KBM-7 (cell line): ENCODE measurements at places on chromosomes 7 and 10.

DNA sequence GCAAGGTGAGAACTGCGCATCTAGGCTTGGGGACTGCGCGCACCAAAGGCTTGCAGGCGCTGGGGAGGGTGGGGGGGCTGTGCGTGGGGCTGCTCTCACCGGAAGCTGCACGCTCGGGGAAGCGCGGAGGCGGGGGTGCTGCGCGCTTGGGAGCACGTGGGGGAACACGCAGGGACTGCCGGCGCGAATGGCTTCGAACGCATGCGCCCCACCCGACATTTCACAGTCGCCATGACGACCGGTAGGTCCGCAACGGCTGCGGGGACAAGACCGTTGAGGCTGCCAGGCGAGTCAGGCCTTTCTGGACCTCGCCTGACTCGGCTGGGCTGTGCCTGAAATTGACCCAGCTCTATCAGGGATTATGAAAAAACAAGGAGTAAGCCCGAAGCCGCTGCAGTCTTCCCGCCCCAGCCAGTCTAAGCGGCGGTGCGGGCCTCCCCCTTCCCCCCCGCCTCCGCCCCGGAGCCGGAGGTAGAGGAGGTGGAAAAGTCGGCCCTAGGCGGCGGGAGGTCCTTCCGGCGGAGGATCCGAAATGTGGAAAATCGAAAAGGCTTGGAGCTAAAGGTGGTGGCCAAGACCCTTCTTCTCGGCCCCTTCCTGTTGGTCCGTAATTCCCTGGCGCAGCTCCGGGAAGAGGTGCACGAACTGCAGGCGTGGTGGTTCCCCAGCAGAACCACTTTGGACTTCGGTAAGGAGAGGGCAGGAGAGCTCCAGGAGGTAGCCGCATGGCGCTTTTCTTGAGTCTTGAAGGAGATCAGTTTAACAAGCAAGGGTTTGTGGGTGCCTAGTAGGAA, 34.9 kb upstream of the STEAP1 start:
- no peak for DNase-seq

DNA sequence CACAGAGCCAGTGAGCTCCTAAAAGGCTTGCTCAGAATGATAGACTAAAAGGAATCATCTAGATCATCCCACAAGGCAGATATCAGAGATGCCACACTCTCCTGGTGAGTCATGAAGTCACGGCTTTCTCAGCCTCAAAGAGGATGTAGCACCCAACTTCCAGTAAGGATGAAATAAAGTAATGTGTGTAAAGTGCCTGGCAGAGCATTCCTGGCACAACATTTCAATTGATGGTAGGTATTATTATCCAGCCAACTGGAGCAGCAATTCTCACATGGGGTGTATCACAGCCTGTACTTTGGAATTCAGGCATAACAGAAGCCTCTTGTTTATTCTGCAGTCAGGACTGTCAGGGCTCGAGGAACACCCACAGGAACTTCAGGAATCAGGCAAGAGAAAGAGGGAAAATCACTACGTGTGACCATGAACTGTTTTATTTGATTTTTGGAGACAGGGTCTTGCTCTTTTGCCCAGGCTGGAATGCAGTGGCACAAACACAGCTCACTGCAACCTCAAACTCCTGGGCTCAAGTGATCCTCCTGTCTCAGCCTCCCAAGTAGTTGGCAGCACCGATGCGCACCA, 5.3 kb upstream of the NAT16 start:
- DNase-seq = no peak

GRCh38 chr7:2572101-2572842, 13.5 kb downstream of the IQCE start:
- DNase-seq = no peak

- DNase-seq = no peak
These were observed 183.8 kb downstream of the SKAP2 start for GRCh38 chr7:26680587-26680986.

DNA sequence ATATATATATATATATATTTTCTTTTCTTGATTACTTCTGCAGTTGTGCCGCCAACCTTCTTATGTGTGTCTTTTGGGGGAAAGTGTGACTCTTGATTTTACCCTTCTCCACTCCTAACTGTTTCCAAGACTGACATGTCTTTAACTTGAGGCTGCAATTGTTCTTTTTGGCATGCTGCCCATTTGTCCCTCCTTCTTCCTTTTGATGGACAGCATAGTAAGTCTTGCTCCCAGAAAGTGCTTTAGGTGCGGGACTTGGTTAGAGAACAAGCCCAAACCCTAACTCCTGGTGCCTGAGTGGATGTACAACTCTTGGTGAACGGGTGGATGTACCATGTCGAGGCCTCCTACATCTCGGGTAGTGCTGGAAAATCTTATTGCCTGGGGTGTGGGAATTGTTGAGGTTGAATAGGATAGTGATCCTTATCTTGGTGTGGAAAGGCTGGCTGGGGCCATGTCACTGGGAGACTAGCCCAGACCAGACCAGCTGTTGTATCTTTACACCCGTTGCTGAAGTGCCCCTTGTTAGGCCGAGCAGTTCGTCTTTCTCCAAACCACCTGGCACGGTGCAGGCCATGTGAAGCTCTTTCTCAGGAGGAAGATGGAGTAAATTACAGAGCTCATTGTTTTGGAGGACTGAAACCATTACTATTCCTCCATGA, 16.3 kb downstream of the TCF7L2 start:
- DNase-seq = no peak

- no peak for DNase-seq
These were observed 640.0 kb downstream of the IPMK start for GRCh38 chr10:57627642-57628178.

DNA sequence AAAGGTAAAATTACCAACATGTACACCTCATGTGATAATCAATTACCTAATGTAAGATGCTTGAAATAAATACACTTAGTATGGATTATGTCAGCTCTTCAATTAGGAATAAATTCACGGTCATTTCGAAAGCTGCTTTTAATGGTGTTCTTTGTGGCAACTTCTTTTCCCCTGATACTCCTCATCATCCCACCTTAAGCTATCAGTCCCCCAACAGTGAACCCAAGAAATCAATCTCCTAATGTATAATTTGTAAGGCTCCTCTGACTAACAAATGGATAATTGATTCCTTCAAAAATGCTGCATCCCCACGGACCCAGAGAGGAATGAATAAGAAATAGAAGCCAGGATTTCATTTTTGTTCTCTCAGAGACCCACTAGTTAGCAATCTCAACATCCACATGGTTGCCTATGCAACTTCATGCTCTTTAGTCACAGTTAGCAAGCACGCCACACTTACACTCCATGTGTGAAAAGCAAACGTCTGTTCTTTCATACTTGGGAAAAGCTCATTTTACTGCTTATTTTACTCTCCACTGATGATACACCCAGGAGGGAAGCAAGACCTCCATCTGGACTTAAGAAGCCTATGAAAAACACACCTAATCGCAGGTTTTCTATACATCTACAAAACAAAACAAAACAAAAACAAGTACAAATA, 70.1 kb downstream of the VPS41 start:
- no peak for DNase-seq

DNA sequence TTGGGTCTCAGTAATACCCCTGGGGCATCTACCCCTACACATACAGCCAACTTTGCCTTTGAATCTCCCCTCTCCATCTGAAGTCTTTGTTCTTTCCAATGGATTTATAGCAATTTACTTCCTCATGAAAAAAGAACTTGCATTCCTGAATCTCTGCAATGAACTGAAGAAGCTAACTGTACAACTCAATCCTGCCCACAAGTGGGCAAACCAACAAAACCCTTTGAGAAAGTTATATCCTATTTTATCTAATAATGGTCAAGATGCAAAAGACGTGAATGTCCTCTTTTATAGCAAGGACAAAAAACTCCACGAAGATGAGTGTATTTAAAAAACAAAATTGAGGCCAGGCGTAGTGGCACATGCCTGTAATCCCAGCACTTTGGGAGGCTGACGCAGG, 991.3 kb downstream of the LRMDA start:
- no peak for DNase-seq

- DNase-seq = no peak
These were observed 218.0 kb downstream of the BMPER start for GRCh38 chr7:34123316-34123715.

DNA sequence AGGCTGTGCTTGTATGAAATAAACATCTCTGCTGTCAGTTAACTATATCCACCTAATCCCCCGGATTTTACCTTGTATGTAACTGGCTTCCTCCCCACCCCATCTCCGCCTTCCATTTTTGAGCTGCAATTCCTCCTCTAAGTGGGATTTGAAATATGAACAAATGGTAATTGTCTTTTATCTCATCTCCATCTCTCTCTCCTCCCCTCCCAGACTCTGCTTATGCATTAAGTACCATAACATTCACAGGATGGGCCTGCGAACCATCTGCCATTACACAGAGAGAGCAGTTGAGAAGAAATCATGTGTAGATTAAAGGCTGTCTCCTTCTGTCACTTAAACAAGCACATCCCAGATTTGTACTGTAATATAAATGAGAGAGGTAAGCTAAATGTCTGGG, 1169.9 kb downstream of the TYW1 start:
- DNase-seq = no peak

GRCh38 chr7:128020159-128020558, 11.1 kb downstream of the LRRC4 start:
- peak; percentile 23 for DNase-seq

DNA sequence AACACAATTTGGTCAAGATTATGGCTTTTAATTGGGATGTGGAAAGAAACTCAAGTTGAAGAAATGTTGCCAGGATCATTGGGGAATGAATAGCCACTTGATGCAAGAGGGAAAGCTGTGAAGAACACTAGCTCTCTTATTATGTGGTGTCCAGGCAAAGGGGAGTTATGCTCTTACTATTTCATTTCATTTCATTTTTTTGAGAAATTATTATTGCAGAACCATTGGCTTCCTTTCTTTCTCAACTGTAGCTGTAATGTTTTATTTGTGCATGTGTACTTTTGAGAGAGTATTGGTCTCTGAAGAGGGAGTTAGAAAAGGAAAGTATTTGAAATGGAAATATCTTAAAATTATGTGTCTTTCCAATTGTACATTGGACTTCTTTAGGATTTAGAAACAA, 312.6 kb upstream of the BMPER start:
- no peak for DNase-seq

- DNase-seq = peak; percentile 28
These were observed at the start of gene CTTNBP2 for GRCh38 chr7:117873310-117874190. Gene CTTNBP2, minus strand, starts transcription at chr7:117873441. Its CDS starts 26 bp downstream, at chr7:117873415.

DNA sequence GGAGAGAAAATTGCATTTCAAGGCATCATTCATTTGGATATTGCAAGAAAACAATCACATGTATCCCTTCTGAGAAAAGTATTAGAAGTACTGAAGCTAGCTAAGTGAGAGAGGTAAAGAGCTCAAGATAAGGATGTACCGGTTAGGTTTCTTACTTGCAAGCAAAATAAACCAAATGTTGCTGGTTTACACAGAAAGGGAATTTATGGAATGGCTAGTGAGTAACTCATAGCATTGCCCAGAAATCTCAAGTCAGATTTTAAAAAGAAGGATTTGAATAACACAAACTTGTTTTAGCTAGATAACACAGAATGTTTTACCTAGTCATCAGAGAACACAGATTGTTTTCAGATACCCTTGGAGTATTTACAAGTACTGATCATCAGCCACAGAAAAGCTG, 30.6 kb downstream of the KLHL7 start:
- no peak for DNase-seq

DNA sequence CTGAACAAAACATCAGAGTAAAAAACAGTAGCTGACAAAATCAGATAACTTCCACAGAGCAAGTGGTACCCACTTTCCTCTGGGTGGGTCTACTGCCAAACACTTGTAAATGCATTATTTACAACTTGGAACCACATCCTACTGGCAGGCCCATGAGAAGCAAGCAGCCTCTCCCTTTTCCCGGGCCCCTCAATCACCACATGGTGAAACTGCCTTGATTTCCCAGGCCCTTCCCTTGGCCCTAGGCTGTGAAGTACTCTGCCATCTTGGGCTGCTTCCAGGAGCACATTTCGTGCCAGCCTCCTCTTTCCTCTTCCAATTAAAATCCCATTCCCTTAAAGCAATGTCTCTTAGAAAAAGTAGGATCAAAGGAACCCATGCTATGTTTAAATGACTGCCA, 71.4 kb downstream of the CUZD1 start:
- no peak for DNase-seq

DNA sequence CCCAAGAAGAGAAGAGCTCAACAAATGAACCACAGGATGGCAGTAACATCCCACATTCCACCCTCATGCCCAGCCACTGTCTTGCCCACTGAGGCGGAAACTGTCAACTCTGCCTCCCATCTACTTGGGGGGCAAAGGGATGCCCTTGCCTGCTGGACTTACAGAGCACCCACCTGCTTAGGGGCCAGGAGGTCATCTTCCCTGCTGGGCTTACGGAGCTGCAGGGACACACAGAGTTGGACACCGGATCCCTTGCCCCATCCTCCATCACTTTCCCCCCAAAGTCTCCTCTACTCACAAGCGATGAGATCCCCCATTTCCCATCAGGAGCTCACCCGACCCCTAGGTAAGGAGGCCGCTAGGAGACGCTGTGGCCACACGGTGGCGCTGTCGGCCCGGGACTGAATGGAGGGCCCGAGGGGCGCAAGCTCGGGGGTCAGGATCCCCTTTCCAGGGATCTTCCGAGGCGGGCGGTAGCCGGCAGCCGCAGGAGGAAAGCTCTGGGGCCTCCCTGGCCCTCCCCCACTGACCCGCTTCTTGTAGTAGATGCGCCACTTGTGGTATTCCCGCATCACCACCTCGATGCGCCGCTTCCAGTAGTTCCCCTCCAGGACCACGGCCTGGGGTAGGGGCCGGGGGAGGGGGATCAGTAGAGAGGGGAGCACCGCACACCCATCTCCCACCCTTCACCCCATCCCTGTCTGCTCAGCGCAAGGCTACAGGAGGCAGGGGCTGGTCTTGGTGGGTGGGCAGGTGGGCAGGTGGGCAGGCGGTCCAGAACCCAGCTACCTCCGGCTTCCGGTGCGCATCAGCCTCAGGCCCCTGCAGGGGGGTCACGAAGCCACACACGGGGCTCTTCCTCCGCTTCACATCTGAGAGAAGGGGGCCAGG, 17.3 kb downstream of the MLXIPL start:
- peak; percentile 58 for DNase-seq

GRCh38 chr7:134435161-134435920, 23.6 kb downstream of the AKR1B1 start:
- DNase-seq = no peak

GRCh38 chr7:33874943-33875342, 30.4 kb upstream of the BMPER start:
- DNase-seq = no peak

- peak; percentile 16 for DNase-seq
These were observed 324.8 kb downstream of the SFMBT2 start for GRCh38 chr10:7085913-7086589.
